ENCODE measurements at places on chromosomes 1 and 21.

DNA sequence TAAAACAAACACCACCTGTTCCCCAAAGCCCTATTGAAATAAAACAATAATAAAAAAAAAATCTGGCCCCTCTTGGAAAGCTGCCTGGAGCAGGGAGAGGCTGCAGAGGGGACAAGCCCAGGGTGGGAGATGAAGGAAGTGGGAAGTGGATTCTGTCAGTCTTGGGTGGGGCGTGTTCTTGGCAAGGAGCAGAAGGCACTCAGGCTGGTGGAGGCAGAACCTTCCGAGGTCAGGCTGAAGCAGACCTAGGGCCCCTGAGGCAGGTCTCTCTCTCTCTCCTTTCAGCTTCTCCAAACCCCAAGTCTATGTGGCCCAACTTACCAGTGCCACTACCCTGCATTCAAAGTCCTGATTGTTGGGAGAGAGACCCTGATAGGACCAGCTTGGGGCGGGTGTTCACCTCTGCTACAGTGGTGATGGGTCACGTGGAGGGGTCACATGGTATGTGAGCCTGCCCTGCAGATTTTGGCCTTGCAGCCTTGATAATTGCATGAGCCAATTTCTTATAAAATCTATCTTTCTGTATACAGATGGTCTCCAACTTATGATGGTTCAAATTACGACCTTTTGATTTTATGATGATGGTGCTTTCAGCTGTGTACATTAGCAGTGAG lies 145.4 kb upstream of the C1orf174 start:
- no peak for DNase-seq

DNA sequence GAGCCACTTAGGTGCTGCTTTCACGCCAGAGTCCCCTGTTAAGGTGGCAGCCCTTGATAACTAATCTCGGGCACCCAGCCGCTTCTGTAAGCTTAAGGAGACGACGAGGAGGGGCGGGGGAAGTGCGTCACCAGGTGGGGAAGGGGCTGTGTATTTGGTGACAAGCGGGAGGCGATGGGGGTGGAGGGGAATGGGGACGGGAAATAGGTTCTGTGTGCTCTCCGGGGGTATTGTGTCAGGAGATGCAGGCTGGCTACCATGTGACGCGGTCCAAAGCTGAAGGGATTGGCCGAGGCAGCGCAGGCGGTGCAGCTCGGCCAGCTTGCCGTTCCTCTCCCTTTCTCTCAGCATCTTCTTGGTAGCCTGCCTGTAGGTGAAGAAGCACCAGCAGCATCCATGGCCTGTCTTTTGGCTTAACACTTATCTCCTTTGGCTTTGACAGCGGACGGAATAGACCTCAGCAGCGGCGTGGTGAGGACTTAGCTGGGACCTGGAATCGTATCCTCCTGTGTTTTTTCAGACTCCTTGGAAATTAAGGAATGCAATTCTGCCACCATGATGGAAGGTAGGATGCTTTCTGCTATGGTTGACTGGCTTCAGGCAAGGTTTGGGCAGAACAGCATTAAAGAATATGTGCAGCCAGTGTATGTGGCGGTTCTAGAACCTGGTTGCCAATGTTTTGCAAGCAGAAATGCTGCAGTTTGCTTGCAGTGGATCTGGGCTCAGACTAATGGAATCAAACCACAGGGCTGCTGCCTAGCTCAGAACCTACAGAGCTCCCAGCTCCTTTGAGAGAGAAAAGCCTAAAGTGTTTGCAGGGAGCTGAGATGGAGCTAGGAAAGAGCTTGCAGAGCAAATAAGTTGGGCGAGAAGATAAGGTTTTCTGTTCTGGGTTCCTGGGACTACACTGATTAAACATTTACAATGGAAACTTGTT lies at the start of gene SGIP1:
SGIP1 (plus strand) TSS at position 350 of the 937 bp plus-strand sequence; CDS start at position 556, 206 bp downstream.
- DNase-seq: peak; percentile 10

DNA sequence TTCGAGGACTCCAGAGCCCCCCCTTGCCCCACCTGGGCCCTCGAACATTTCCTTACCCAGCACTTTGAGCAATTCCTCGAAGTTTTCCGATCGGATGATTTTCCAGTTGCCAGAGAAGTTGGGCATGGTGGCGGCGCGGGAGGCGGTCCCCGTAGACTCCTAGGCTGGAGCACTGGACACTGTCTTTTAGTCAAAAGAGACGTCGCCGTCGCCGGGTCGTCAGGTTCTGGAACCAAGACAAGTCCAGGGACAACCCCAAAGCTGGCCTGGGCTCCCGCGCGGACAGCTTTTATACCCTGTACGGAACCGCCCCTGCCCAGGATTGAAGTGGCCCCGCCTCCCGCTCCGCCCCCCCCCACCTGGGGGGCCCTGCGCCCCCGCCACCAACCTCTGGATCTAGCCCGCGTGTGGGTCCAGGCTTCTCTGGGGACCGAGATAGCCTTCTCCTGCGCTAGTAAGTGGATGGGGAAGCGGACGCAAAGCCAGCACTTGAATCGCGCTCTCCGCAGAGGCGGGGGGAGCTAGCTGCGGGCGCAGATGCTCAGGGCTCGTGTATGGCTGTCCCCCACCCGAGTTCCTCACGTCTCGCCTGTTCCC lies at the start of gene CRABP2:
CRABP2 (minus strand) TSS at position 263 of the 597 bp plus-strand sequence; CDS start at position 126, 137 bp downstream.
- DNase-seq: peak; percentile 24

DNA sequence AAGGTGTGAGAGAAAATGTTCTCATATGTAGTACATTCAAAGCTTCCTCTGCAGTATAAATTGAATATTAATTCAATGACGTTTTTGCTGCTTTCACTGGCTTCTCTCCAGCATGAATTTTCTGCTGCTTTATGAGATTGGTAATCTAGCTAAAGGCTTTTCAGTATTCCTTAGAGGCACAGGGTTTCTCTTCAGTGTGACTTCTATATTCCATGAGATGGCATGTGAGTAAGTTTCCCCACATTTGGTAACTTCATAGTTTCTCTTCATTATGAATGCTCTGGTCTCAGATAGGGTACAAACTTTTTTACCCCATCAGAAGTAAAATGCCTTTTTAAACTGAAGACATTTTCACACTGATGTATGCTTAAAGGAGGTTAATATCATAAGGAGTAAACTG lies 10.4 kb upstream of the KLF18 start:
- DNase-seq: no peak

DNA sequence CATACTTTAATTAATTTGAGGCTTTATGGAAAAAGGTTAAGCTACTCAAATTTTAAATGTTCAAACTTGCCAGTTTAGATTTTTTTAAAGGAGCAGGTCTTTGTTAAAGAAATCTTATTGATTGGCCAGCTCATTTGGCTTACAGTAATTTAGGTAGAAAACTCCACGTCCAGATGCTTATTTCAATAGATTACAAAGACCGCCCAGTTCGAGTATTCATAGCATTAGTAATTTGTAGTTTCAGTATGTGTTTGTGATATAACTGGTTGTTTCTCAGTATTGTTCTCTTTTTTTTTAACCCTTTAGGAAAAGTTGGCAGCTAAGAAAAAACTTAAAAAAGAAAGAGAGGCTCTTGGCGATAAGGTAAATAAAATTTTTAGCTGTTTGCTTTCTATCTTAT lies 1.6 kb downstream of the RPF1 start:
- no peak for DNase-seq

DNA sequence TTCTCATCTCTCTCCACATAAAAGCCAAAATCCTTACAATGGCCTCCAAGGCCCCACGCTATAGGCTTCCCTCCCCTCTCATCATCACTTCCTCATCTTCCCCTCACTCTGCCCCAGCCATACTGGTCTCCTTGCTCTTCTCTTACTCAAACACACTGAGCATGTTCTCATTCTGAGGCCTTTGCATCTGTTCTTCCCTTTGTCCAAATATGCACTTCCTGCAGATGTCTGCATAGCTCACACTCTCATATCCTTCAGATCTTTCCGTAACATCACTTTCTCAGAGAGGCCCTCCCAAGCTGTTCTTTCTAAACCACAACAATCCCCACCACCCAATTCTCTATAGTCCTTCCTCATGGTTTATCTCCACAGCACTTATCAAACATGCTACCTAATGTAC lies 284.1 kb downstream of the HHIPL2 start:
- no peak for DNase-seq
